ENCODE measurements at places on chromosomes 1 and 21.

DNA sequence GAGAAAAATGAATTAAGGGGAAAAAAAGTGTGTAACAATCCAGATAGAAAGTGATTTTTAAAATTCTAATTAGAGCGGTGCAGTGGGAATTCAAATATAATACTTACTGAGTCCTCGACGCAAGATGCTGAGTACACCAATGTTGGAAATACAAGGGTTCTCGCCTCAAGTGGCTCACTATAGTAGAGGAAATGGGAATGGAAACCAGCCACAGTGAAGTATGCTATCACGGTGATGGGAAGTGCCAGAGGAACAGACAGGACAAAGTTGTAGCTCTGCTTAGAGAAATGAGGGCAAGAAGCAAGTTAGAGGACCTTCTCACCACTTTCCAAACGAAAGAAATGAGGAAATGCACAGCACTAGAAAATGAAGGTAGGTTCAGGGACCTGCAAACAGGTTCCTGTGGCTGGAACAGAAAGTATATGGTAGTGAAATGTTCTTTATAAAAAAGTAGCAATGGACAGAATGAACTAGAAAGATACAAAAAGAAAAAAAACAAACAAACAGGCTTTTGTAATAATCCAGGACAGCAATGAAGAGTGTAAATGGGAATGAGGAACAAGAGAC, 13.5 kb downstream of the EGLN1 start:
- no peak for DNase-seq

DNA sequence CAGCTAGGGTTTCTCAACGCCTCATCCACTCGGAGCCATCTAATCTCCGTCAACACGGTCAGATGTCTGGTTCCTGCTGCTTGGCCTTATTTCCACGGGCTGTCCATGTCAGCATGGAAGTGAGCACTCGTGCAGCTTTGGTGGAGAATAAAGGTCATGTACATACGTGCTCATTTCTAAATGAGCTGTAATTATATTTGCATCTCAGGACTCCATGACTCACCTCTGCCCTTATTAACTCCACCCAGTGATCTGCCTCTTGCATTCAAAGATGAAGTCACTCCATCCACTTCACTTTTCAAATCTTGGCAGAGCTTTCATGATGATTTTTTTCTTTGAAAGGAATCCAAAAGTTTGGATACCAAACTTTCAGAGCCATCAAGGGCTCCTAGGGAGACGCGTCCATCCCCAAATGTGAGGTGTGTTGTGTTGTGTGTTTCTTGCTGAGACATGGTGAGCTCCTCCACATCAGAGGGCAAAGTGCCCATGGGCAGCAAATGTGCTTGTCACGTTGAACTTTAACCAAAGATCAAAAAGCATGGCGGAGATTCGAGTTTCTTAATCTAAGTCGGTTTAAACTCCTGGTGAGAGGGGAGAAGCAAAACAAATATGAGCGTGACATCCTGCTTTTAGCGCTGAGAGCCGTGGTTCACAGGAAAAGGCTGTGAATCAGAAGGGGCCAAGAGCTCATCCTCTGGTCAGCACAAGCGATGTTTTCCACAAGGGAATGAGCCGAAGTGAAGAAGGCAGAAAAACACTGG, 68.6 kb upstream of the ERRFI1 start:
- DNase-seq = peak; percentile 32

- DNase-seq = no peak
These were observed 65.5 kb downstream of the LTN1 start for GRCh38 chr21:28927130-28927529.

DNA sequence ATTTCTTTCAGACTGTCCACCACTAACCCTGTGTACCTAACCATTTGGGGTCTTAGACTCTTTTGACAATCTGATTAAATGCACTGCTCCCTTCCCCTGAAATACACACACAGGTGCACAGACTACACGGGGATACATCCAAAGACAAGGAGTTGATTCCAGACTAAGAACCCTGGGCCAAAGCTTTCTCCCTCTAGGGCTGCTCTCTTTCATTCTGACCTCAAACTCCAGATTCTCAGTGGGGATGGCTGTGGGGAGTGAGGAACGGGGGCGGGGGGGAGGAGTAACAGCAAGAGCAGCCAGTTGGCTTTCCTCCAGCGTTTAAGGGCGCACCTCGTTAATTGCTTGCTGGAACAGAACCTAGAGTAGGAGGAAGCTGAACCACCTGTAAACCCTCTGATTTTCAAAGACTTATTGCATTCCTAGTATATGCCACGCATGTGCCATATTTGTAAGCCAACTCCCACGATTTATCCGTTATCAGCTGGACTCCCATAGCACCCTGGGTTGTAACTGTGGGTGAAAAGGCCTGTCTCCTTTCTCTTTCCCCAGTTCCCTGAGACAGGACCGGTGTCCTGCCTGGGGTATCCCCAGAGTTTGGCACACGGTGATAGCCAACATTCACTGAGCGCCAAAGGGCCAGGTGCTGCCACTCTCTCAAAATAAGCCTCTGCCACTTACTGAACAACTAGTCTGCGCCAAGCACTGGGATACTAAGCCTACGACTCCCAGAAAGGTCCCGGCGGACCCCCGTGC, 920 bp downstream of the MTHFR start:
- peak; percentile 18 for DNase-seq

- DNase-seq = no peak
These were observed 28.9 kb downstream of the VANGL1 start for GRCh38 chr1:115670476-115671175.

GRCh38 chr1:12542616-12543592, 75.1 kb downstream of the DHRS3 start:
- no peak for DNase-seq

DNA sequence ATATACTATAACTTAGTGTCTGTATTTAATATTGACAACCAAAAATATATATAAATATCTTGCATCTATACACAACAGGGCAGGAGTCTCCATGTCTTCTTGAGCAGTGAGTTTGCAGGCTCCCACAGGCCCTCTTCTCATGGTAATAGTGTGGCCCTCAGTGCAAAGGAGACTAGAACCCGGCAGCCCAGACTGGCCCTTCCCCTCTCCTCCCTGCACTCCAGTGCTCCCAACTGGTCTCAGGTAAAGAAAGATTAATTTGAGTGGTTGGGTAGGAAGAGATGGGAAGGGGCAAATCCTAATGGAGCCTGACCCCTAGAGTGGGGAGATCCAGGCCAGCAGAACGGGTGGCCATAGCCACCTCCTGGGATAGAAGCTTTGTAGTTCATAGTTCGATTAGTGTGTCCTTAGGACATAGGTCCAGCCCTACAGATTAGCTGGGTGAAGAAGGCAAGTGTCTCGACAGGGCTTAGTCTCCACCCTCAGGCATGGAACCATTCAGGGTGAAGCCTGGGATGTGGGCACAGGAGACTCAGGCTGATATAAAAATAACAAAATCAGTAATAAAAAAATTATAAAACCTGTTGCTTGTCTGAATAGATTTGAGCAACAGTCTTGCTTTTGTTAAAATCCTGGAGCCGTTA, 32.3 kb downstream of the SLC2A1 start:
- DNase-seq = no peak

DNA sequence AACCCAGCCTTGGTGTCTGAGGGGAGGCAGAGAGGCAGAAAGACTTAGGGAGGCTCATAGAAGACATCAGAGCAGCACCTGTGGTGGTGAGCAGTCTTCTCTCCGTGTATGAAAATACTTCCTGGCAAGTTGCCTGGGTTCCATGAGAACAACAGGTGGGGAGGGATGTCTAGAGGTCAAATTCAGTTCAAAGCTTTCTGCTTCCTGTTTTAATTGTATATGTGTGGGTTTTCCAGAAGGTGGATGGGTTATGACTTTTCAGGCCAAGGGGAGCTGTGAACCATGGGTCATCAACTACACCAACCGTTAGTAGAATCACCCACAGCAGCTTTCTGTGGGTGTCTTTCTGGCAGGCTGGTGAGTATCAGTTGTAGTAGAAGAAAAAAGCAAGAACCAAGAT, 4.1 kb upstream of the FCRL2 start:
- DNase-seq = no peak

- DNase-seq = no peak
These were observed 44.0 kb downstream of the FAM163A start for GRCh38 chr1:179786815-179787685.

GRCh38 chr1:231170875-231171274, 9.0 kb downstream of the TRIM67 start:
- no peak for DNase-seq

GRCh38 chr1:30274976-30275621, 448.3 kb downstream of the MATN1 start:
- no peak for DNase-seq

DNA sequence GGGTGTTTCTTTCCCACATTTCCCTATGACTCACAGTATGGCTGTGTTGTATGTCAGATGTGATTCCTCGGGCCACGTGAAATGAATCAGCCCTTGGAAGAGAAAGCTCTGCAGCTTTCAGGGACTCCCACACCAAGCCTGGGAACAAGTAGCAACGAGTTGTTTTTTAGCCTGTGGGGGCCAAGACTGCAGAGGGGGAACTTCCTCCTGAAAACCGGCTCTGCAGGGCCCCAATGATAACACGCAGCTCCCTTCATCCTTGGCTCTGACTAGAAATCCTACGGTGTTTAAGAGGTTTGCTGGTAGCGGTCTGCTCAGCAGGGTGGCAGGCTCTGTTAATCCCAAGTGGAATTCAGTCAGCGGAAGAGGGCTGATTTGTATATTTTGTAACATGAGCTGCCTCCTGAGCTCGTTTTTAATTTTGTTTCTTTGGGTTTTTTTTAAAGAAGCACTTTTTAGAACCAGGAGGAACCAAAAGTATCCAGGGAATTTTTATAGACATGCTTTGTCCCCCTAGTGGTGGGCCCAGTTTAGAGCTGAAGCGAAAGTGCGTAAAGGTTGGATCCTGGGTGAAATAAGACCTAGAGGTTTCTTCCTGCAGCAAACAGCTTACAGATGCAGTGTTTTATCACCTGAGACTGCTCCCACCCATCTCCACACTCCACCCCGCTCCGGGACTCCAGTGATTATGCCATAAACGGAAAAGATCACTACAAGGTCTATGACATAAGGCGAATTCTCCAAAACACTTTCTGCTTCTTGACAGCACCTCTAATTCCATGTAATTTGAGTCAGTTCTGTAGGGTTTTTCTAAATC, 48.8 kb downstream of the LAMC2 start:
- peak; percentile 94 for DNase-seq

DNA sequence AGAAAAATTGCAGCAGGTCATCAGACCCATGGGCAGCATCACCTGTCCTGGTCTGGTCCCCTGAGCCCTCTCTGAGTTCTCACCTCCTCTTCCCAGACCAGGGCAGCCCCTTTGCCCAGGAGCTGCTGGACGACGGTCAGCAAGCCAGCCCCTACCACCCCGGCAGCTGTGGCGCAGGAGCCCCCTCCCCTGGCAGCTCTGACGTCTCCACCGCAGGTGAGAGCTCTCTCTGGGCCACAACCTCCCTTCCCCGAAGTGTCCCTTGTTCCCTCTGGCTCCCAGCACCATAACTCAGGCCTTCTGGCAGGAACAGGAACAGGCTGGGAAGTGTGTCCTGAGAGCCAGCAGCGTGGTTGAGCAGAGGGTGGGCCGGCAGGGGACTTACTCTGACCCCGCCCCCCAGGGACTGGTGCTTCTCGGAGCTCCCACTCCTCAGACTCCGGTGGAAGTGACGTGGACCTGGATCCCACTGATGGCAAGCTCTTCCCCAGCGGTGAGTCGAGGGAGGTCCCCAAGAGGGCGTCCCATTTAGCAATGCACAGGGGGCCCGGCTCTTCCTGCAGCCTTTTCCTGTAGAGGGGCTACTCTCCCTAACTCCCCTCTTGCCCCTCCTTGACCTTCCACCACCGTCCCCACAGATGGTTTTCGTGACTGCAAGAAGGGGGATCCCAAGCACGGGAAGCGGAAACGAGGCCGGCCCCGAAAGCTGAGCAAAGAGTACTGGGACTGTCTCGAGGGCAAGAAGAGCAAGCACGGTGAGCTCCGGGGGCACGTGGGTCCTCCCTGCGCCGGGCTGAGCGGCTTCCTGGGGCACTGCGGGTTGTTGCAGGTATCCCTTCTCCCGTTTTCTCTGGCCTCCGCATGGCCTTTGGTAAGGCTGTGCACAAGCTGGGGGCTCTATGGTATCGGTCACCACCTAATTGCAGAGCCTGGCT, 2.4 kb downstream of the ELF3 start:
- DNase-seq = no peak

GRCh38 chr1:14660801-14661200, 62.3 kb downstream of the KAZN start:
- DNase-seq = no peak

GRCh38 chr1:54077359-54077758, 24.0 kb downstream of the TCEANC2 start:
- no peak for DNase-seq

DNA sequence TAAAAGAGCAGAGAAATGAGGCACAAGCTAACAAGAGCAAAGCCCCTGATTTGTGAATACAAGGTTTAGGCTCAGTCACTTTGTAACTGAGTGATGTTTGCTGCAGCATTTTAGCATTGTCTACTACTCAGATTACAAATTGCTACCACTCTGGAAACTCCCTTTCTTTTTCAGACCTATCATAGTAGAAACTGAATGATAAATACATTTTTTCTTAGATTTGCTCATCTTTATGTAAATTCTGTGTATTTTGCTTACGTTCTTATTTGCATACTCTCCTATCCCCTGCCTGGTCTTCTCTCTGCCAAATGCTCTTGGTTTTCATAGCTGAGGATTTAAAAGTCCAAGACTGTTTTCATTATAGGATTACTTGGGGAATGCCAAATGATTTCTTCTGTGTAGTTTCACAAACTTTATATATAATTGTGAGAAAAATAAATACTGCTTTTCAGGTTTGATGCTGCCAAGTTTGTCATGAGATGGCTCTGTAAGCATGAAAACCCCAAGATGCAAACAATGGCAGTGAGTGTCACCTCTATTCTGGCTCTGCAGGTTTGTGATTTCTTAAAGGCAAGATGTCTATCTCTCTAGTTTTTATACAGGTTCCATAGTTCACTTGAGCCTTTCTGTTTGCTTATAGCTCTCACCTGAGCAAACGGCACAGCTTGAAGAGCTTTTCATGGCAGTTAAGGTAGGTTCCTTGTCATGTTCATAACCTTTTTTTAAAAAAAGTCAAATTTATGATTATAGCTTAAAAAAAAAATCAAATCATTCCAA, 24.7 kb downstream of the ZYG11A start:
- DNase-seq = no peak

DNA sequence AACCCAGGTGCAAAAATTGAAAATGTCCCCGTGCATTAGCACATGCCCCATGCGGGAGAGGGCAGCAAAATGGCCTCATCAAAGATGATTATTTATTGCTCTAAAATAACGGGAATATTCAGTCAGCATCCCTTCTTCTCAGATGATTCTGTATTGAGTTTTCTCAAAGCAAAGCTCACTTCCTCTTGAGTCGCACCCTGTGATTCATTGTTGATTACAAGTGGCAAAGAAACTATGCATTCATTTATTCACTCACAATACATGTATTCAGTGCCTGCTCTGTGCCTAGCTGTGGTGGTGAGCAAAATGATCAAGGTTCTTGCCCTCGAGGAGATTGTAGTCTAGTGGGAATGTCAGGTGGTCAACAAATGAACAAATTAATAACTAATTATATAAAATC, 226.0 kb upstream of the KAZN start:
- DNase-seq = no peak

DNA sequence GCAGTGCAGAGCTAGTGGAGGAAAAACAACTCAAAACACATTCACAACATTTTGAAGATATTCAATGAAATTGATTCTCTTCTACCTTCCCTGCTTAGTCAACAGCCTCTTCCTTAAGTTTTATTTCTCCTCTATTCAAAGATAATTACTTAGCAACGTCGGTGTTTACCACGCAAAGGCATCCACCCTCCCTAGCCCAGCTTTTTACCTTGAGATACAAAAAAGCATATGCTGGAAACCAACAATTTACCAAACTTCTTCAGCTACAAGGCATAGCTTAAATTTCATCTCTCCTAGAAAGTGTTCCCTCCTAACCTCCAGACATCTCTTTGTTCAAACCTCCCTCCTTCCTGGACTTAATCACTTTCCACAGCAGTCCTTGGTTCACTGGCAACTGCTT, 102.8 kb upstream of the SOD1 start:
- DNase-seq = no peak

- no peak for DNase-seq
These were observed 25.8 kb upstream of the LHX4 start for GRCh38 chr1:180204231-180204630.

Data from fibroblast of gingiva (primary cell).